Hematopoietic multipotent progenitor cell treated with erythropoietin and hydrocortisone succinate and interleukin-3 and kit ligand, for 8 days (in vitro differentiated cells): ENCODE measurements at places on chromosomes 7 and 10.
A peak's percentile ranks its signal among the peaks of the same experiment; 100 is the strongest.

GRCh38 chr7:66250711-66251110 is 45.6 kb downstream of the TPST1 start:
- DNase-seq, result no peak

- DNase-seq, result no peak
Measured at GRCh38 chr7:68964060-68964459, 634.2 kb upstream of the AUTS2 start.

DNA sequence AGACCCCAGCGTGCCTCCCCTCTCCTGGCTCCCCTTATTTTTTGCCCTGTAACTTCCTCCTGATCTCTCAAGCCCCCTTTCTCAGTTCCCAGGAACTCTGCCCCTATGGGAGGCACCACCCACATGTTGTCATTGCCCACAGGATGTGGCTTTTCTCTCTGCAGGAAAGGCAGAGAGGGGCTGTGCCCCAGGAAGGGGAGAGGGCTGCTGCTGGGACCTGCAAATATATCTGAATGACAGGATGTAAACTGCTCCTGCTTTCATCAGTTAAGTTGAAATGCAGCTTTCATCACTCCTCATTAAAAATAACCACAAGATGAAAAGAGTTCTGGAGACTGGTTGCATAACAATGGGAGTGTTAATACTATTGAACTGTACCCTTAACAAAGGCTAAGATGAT is 103.3 kb downstream of the CLEC2L start:
- DNase-seq, result peak; percentile 36

DNA sequence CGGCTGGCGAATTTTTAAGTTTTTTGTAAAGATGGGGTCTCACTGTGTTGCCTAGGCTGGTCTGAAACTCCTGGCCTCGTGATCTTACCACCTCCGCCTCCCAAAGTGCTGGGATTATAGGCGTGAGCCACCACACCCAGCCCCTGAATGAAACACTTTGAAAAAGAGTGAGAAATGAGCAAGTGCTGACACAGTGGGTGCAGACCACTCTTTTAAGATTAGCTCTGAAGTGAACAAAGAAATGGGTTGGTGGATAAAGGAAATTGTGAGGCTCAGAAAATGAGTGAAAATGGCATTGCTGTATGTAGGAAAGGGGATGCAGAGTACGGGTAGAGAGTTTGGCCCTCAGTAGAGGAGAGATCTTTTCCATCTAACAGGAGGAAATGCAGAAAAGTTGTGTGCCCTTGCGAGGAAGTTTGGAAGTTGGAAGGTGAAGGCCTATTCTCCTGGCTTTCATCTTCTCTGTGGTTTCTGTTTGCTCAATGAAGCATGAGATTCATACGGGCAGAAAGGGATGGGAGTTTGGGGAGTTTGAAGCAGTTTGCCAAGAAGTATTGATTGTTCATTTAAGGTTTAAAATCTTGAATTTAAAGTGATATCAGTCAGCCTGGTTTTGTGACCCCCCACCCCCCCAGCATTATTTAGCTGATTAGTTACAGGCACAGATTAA is 11.0 kb downstream of the MAPK8 start:
- no peak for DNase-seq

- no peak for DNase-seq
Measured at GRCh38 chr10:25615926-25616325, 318.1 kb upstream of the MYO3A start.

DNA sequence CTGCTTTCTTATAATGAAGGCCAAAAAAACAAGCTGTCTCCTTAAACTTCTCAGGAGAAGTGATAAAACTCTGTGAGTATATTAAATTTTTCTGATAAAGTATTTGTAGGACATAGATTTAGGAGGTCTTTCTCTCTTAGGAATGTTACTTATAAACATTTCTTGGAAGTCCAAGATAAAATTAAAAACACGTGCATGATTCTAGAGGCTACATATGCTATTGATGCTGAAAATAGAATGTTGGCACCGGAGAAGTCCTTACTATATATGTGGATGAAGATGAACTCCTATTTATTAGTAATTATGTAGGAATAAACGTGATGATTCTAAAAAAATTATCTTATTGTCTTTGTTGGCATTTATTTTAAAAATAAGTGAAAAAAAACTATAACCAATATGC is 241.3 kb upstream of the LRRTM3 start:
- DNase-seq, result no peak

DNA sequence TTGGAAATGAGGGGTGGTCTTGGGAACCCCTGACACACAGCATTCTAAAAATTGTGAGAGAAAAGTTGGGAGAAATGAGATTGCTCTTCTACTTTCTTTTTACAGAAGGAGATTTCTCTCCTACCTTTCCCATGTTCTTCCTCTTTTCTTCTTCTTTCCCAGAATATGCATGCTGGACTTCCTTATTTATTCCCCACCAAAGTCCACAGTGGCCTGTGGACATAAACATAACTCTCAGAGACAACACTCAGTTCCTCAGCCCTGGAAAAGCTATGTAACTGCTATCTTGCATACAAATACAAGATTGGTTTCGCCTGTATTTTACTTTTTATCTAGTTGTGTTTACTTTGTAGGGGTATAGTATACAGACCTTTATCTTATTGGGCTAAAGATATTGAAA is 54.6 kb upstream of the C1GALT1 start:
- DNase-seq, result no peak

GRCh38 chr7:97671571-97671970 is 60.3 kb upstream of the TAC1 start:
- no peak for DNase-seq

DNA sequence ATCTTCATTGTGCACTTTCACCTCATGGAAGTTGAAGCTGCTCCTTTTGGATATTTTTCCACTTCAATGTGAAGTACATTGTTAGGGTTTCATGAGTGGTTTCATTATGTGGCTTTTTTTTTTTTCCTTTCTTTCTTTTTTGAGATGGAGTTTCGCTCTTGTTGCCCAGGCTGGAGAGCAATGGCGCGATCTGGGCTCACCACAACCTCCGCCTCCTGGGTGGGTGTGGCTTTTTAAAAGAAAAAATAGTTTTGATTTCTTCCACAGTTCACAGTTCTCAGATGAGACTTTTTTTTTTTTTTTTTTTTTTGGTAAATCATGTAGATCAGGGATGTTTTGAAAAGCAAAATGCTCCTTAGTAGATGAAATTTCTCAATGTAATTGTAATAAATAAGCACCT is 652.3 kb upstream of the ANKRD30A start:
- no peak for DNase-seq

- no peak for DNase-seq
Measured at GRCh38 chr7:56218510-56218909, 102.3 kb upstream of the NUPR2 start.

- peak; percentile 37 for DNase-seq
Measured at GRCh38 chr7:2521952-2522591, 2.5 kb downstream of the LFNG start.

DNA sequence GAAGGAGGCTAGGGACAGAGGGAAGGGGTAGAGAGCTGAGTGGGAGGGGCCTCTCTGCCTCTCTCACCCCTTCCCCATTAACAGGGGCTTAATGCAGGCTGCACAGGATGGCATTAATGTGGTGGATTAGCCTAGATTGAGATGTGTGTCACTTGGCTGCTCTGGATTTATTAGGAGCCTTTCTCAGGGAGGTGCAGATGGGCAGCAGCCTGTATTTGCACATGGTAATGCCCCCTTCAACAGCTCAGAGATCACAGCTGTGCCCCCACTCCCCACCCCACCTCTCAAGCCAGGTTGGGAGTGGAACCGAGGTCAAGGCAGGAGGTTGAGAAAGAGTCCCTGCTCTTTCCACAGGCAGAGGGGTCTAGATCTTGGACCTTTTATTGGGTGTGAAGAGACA is 7.3 kb downstream of the PITX3 start:
- DNase-seq, result no peak

DNA sequence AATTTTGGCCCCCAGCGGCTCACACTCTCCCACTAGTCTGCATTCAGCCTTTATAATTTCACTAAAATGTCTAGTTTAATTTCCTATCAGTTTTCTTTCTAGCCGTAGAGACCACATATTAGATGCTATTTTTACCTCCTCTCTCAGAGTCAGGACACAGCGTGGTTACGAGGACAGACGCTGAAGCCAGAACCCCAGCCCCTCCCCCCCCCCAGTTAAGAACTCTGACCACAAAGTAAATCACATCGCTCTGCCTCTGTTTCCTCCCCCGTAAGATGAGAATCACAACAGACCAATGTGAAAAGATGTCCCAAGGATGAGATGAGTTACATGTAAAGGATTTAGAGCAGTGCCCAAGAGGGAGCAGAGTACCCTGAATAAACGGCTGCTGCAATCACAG is 11.1 kb upstream of the TARP start:
- no peak for DNase-seq

- no peak for DNase-seq
Measured at GRCh38 chr7:35491233-35491632, 203.7 kb downstream of the HERPUD2 start.

DNA sequence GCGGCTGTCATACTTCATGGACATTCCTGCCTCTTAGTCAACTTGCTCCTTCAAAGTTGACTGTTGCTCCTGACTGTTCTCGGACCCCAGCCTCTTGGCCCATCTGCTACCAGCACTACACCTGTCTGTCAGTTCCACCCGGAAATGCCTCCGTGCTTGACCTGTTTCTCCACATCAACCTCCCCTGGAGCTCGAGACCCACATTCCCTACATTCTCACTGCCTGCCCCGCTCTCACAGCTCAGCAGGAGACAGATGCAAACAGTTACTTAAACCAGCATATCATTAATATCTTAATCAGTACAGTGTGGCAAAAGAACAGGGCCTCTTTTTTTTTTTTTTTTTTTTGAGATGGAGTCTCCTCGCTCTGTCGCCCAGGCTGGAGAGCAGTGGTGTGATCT is 174.3 kb downstream of the NRP1 start:
- DNase-seq, result no peak

- peak; percentile 66 for DNase-seq
Measured at GRCh38 chr7:27143023-27143949, at the start of gene HOXA5. HOXA5 (minus strand) TSS chr7:27143681; CDS start chr7:27143607, 74 bp downstream.

DNA sequence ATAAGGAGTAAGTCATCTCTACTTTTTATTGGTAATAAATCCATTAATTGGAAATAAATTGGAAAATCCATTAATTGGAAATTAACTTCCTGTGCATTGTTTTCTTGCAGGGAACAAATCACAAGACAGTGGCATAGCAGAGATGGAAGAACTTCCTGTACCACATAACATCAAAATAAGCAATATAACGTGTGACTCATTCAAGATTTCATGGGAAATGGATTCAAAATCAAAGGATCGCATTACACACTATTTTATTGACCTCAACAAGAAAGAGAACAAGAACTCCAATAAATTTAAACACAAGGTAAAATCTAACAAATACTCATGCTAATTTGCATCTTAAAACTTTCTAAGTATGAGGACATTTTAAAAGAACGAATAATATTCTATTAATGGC is 57.8 kb downstream of the PHYHIPL start:
- DNase-seq, result no peak

DNA sequence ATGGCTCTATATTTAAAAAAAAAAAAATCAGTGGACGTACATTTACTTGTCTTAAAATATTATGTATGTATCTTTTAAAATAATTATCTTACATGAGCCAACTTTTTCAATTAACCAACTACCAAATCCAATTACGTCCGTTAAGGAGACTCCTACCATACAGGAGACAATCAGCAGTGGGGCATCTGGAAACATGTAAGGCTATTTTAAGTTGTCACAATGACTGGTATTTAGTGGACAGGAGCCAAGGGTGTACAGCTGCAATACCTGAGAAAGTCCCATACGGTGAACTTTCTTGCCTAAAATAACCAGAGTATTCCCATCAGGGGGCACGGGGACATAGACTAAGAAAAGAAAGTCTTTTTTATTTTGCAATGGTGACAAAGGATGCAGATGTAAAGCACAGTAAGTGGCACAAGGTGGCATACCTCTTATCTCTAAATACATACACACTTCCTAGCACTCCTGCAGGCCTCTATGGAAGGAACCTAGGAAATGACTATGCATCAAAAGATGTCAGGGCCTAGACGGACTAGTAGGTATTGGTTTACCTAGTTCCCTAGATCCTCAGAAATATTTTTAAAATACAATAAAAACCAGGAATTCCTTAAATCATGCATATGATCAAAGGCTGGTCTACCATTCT is 16.0 kb upstream of the TLL2 start:
- no peak for DNase-seq

DNA sequence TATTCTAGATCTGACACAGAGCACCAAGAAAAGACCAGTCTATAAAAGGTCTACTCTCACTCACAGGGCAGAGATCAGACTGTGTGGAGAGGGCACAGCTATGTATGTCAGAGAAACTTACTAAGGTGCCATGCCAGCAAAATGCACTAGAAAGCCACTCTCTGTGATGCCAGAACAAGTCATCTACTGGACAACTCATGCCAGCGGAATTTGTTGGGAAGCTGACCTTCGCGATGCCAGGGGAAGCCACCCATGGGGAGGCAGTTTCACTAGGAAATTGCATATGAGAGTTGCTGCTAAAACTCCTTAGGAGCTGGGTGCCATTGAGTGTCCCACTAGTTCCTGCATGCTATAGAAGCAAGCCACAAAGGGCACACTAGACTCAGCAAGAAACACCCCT is 58.5 kb downstream of the MICU1 start:
- no peak for DNase-seq

DNA sequence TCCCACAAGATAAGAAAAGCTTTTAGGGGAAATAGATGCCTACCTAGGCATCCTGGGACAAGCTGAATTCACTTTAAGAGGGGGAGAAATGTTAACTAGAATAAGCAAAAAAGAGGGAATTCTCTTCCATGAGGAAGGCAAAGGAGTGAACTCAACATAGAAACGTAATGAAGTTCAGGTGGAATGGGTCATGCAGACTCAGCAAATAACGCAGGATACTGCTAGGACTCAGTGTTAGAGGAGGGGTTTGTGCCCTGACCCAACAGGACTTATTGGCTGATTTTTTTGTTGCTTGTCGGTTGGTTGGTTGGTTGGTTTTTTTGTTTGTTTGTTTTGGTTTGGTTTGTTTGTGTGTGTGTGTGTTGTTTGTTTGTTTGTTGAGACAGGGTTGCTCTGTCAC is 9.3 kb downstream of the OR2A14 start:
- DNase-seq, result no peak

DNA sequence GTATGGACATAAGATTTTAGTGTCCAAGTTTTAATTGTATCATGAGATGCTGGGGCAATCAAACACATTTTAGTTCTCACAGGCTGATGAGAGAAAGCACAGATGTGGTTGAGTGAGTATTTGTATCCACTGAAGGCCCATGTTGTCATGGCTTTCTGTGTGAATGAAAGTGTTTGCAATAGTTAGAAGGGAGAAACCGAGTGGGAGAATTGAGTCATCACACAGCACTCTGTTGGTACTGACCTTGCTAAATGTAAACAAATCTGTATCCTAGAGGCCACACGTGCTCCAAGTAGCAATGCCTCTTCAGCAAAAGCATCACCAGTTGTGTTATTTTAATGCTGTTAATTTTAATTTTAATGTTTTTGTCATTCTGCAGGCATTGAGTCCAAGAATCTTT is 121.2 kb downstream of the EMX2 start:
- DNase-seq, result no peak

GRCh38 chr10:120802935-120803334 is 48.2 kb upstream of the WDR11 start:
- DNase-seq, result no peak

- peak; percentile 22 for DNase-seq
Measured at GRCh38 chr10:3825244-3825643, 40.2 kb upstream of the KLF6 start.
